ENCODE measurements at places on chromosomes 3 and 15.

DNA sequence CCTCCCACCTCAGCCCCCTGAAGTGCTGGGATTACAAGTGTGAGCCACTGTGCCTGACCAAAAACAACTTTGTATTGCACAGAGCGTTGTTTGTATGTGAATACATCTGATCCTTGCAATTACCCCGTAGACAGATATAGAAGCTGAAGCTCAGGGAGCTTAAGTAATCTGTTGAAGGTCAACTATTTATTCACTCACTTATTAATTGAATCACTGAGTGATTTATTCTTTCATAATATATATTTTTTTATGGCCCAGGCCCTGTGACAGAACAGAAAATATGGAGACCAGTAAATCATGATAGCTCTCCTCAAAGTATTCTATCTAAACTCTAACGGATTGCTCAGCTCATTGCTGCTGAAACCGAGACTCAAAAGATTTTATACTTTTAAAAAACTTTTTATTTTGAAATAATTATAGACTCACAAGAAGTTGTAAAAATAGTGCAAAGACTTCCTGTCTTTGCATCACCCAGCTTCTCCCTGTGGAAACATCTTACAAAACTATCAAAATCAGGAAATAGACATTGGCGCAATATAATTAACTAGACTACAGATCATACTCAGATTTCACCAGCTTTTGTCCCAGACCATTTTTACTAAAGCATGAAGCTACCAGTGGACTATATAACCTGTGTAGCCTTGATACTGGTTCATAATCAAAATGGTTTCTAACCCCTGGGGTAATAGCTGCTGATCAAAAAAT is 466.1 kb downstream of the PDCD6IP start:
- no peak overlapping the region for H3K27ac ChIP-seq
- DNase-seq = no peak
- H3K4me3 ChIP-seq = no peak overlapping the region
- no peaks in the 10 kb centered on the region for H3K27me3 ChIP-seq
- no peaks in the 10 kb centered on the region for H3K4me1 ChIP-seq

DNA sequence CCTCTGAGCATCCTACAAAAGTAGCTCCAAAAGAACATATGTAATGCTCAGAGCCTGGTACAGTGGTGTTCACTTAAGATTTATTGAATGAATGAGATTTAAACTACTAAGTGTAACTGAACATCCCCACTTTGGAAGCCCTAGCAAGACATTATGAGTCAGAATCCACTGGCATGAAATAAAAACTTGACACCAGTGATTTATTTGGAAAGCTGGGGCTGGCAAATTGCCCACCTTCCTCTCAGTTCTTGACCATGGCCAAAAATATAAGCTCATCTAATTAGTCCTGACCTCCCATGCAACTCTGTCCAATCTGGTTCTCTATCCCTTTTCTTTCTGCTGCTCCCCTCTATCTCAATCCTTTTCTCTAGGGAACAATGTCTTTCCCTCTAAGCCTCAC is 418.0 kb downstream of the PLCL2 start:
- no peak overlapping the region for H3K4me3 ChIP-seq
- H3K4me1 ChIP-seq = no peaks in the 10 kb centered on the region
- peak; percentile 28 for DNase-seq
- no peak overlapping the region for H3K27ac ChIP-seq

- no peaks in the 10 kb centered on the region for H3K36me3 ChIP-seq
- H3K27ac ChIP-seq = no peak overlapping the region
- no peak overlapping the region for H3K4me3 ChIP-seq
- H3K4me1 ChIP-seq = peaks cover 6% of the 10 kb centered on the region
- no peaks in the 10 kb centered on the region for H3K27me3 ChIP-seq
- peak; percentile 48 for DNase-seq
Observed at GRCh38 chr3:131402391-131403039, 20.9 kb downstream of the NUDT16 start.

DNA sequence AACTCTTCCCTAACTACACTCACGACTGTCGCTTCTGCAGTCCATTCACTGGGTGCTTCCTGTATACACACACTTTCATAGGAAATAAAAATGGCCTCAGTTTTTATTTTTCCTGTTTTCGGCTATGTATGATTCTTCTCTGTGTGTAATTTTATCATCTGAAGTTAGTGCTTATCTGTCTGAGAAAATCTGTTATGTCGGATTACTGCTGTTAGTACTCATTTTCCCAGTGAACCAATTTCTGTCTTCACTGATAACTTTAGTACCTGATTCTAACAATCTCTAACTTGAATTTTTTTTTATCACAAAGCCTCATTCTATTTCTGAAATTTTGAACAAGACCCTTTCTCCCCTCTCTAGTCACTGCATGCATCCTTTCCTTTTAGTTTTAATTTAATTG is 20.9 kb downstream of the RAB5A start:
- no peak for DNase-seq
- H3K36me3 ChIP-seq = peaks cover 8% of the 10 kb centered on the region
- H3K27ac ChIP-seq = no peak overlapping the region
- peaks cover 3% of the 10 kb centered on the region for H3K4me1 ChIP-seq
- no peaks in the 10 kb centered on the region for H3K27me3 ChIP-seq

GRCh38 chr3:8153800-8154199 is 347.8 kb upstream of the LMCD1 start:
- no peak overlapping the region for H3K4me3 ChIP-seq
- no peaks in the 10 kb centered on the region for H3K27me3 ChIP-seq
- H3K36me3 ChIP-seq = no peaks in the 10 kb centered on the region
- no peak for DNase-seq
- H3K27ac ChIP-seq = no peak overlapping the region

DNA sequence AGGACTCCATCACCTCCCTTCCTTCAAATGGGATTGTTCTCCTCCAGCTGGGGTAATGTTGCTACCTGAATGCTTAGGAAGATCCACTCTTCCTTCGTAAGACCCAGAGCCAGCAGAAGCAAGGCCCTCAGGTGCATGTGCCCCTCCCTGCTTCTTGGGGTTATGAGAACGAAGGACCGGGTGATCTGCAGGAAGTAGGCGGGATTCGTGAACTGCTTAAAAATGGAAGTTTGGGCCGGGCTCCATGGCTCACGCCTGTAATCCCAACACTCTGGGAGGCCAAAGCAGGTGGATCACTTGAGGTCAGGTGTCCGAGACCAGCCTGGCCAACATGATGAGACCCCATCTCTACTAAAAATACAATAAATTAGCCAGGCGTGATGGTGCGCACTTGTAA is 8.0 kb downstream of the TLR9 start:
- H3K27ac ChIP-seq = no peak overlapping the region
- H3K4me1 ChIP-seq = peaks cover 8% of the 10 kb centered on the region
- H3K4me3 ChIP-seq = no peak overlapping the region
- H3K27me3 ChIP-seq = no peaks in the 10 kb centered on the region

- DNase-seq = no peak
- H3K36me3 ChIP-seq = no peaks in the 10 kb centered on the region
- H3K27me3 ChIP-seq = no peaks in the 10 kb centered on the region
- H3K4me1 ChIP-seq = peaks cover 2% of the 10 kb centered on the region
- no peak overlapping the region for H3K27ac ChIP-seq
Observed at GRCh38 chr3:169348276-169348675, 315.2 kb downstream of the MECOM start.

- no peak overlapping the region for H3K27ac ChIP-seq
- no peaks in the 10 kb centered on the region for H3K36me3 ChIP-seq
- no peak for DNase-seq
- H3K27me3 ChIP-seq = peaks cover 24% of the 10 kb centered on the region
- H3K4me1 ChIP-seq = no peaks in the 10 kb centered on the region
Observed at GRCh38 chr3:184629555-184630160, 68.1 kb downstream of the EPHB3 start.

- no peaks in the 10 kb centered on the region for H3K36me3 ChIP-seq
- no peak for DNase-seq
- no peaks in the 10 kb centered on the region for H3K4me1 ChIP-seq
- no peak overlapping the region for H3K27ac ChIP-seq
- no peaks in the 10 kb centered on the region for H3K27me3 ChIP-seq
Observed at GRCh38 chr3:56192001-56192400, 276.3 kb downstream of the ERC2 start.

GRCh38 chr3:111197485-111197884 is 125.9 kb downstream of the NECTIN3 start:
- no peak overlapping the region for H3K4me3 ChIP-seq
- no peak for DNase-seq
- peaks cover 20% of the 10 kb centered on the region for H3K36me3 ChIP-seq

DNA sequence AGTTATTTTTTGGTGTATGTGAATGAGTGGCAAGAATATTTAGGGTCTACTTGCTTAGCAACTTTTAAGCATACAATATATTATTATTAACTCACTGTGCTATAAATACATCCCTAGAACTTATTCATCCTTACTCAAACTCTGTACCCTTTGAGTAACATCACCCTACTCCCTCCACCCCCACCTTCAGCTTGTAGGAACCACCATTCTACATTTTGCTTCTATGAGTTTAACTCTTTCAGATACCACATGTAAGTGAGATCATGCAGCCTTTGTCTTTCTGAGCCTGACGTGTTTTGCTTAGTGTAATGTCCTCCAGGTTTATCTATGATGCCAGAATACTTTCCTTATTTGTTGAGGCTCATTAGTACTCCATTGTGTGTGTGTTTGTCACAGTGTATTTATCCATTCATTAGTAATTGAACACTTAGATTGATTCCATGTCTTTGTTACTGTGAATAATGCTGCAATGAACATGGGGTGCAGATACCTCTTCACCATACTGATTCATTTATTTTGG is 526.9 kb downstream of the PYDC2 start:
- no peaks in the 10 kb centered on the region for H3K27me3 ChIP-seq
- no peak overlapping the region for H3K4me3 ChIP-seq
- no peak for DNase-seq
- no peaks in the 10 kb centered on the region for H3K4me1 ChIP-seq
